Effector CD4-positive, alpha-beta T cell (primary cell): ENCODE measurements at places on chromosomes 1 and 21.
A peak's percentile ranks its signal among the peaks of the same experiment; 100 is the strongest.

DNA sequence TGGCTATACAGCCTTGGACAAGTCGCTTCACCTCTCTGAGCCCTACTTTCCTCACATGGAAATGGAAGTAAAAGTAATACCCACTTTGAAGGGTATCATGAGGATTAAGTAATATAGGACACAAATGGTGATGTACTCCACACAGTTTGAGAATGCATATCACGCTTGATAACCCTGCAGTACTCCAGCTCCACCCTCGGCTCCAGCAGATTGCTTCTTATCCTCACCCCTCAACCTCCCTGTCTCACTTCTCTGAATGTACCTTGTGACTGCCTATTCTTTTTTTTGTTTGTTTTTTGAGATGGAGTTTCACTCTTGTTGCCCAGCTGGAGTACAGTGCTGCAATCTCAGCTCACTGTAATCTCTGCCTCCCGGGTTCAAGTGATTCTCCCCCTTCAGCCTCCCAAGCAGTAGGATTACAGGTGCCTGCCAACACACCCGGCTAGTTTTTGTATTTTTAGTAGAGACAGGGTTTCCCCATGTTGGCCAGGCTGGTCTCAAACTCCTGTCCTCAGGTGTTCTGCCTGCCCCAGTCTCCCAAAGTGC is 55.5 kb downstream of the LDLRAD2 start:
- DNase-seq: no peak

GRCh38 chr1:227038401-227038800 is 98.3 kb downstream of the COQ8A start:
- DNase-seq: no peak

- DNase-seq: no peak
Observed at GRCh38 chr1:36471830-36472641, 7.9 kb upstream of the MRPS15 start.

- DNase-seq: no peak
Observed at GRCh38 chr1:41521766-41522165, 37.3 kb upstream of the EDN2 start.

GRCh38 chr1:40039757-40040510 is 595 bp upstream of the CAP1 start:
- peak; percentile 51 for DNase-seq

DNA sequence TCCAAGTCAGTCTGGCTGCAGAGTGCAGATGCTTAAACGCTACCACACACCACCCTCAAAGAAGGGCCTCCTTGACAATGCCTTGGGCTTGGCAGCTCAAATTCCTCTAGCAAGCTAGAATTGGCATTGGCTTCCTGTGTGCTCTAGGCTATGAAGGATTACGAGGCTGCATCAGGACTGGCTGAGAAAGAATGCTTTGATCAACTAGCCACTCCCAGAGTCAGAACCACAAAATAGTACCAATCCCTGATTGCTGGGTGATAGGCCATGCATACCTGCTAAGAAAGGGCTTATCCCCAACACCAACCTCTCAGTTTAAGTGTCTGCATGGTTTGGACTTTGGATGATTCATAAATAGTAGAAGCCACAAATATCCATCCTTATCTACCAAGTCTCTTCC is 504.9 kb downstream of the OMA1 start:
- no peak for DNase-seq

DNA sequence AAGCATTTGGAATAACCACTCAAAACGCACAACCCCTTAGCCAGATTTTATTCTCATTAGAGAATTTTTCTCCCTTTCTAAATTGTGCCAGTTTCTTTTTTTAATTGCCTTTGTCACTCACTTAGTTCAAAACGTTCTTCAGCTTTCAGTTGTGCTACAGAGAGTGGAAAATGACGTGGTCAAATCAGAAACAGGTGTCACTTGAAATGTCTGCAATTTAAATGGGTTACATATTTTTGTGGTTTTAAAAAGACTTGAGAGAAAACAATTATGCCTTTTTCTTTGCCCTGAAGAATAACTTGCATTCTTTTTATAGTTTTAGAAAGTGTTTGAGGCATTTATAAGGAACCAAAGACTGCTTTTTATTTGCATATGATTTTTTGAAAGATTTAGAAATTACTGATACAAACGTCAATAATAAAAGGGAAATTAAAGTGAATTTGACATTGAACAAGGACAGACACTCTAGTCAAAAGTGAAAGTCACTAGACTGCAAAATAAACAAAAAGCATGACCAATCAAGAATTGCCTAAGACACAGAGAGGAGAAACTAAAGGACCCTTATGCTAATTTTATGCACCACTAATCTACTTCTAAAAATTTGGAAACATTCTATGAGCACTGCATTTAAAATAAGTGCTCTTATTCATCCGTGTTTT is 191.0 kb downstream of the TPR start:
- DNase-seq: no peak

DNA sequence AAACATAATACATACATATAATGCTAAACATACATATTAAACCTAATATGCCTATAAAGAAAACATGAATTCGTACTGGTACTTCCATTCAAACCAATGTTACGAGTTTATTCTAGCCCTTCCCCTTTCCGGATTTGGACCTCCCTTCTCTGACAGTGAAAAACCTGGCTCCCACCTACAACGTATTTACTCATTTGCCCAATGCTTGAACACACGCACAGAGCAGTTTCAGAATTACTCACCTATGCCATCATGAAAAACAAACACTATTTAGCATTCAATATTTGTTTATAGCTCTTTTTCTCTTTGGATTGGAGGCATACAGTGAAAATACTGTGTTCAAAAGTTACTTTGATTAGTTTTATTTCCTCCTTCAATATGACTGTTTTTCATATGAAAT is 204.4 kb downstream of the LMX1A start:
- DNase-seq: no peak
